ENCODE measurements at places on chromosomes 4 and X.

DNA sequence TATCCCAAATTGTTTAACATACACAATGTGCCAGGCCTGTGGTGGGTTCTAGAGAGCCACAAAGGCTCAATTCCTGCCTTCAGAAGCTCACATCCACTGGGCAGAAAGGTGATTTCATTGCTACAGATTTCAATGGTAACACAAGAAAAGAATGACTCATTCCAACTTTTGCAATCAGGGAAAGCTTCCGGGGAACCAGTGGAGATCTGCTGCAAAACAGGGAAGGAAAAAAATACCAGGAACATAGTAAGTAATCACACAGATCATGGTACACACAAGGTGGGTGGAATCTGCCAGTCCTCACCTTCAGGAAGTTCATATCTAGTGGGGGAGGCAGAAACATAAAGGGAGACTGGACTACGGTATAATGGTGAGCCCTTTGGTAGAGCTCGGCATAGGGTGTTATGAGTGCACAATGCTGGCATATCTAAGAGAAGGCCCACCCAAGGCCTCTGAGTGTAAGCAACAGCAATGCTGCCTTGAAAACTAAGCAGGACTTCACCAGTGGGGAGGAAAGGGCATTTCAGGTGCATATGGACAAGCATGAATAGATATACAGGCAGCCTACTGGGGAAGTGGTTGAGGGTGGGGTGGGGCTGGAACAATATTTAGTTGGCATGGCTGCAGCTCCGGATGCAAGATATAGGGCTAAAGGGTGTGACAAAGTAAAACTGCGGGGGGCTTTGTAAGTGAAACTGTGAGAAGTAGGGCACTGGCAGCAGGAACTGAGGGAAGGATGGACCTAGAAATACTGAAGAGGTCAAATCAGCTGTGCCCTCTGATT lies 24.2 kb downstream of the GPRIN3 start:
- DNase-seq = peak; percentile 39

GRCh38 chrX:69237236-69237635 lies 72.0 kb upstream of the PJA1 start:
- no peak for DNase-seq

DNA sequence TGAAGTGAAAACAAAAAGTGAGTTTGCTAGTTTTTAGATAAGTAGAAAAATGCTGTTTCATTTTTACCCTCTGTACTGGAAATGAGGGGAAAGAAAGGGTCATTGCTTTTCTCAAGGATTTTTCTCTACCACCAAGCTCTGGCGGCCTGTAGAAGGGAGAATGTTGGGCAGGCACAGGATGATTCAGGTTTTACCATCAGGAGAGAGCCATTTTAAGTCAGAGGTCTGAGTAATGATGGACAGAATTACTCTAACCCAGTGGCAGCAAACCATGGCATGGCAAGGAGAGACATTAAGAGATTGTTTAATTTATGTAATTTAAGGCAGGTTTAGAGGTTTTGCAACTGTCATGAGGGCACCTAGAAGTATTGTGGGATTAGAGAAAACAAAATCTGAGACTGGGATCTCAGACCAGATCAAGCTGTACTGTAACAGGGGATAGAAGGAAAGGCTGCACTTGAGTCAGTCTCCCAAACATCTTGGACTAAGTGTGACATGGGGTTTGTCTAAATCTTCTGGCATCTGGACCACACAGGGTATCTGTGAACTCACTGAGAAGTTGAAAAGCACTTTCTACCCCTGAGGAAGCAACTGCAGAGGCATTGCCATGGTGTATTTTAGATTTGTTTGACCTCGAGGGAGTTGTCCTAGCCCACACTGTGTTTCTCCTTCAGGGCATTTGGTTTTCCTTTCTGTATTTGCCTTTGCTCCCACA lies 81.6 kb downstream of the BANK1 start:
- DNase-seq = no peak

- DNase-seq = no peak
Measured at GRCh38 chr4:119763386-119763785, 134.8 kb upstream of the PDE5A start.

GRCh38 chr4:139858436-139859205 lies 193.0 kb downstream of the MGST2 start:
- DNase-seq = peak; percentile 9

- peak; percentile 59 for DNase-seq
Measured at GRCh38 chr4:187668526-187669082, 327.0 kb upstream of the ZFP42 start.

DNA sequence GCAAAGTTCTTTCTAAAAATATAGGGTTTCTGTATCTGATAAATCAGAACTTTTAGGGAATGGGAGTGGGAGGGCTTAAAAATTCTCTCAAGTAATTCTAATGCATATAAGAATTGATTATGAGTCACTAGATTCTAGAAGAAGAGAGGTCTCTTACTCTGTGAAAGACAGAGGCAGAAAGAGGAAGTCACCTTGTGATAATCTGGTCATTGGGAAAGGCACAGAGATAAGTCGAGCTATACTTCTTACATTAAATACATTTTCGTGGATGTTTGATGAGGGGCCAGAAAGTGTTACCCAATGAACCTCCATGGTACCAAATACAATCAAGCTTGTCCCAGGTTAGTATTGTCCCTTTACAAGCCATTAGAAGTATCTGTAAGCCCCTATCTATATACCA lies 134.4 kb downstream of the MAD2L1 start:
- DNase-seq = no peak

DNA sequence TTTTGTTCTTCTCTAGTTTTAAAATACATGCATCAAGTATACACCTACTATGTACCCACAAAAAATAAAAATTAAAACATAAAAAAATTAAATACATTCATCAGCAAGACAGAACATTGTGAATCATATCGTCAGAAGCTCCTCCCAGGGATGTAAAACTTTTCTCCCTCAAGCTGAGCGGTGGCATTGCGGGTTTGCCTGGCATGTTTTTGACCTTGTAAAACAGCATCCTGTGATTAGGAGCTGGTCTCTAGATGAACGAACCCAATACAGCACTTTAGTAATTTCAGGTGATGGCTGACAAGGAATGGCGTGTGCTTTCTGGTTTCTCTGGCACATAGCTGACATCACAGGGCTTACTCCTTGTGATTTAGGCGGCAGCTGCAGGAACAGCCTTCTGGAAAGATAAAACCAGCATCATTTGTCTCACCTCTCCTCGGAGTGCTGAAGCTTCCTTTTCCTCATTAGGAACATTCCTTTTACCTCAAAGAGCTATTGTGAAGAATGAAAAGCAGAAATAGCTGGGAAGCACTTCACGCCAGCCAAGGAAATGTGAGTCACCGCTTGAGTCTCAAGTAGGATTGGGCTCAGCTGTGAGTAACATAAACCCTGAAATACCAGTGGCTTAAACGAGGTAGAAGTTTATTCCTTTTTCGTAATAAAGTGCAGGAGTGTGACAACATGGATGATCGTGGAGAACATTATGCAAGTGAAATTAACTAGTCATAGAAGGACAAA lies 44.3 kb downstream of the NYX start:
- peak; percentile 97 for DNase-seq

Measured in fibroblast of lung (primary cell).